ENCODE measurements at places on chromosomes 11 and 22.

- no peak for DNase-seq
Measured at GRCh38 chr11:7495882-7496551, 10.7 kb downstream of the OLFML1 start.

DNA sequence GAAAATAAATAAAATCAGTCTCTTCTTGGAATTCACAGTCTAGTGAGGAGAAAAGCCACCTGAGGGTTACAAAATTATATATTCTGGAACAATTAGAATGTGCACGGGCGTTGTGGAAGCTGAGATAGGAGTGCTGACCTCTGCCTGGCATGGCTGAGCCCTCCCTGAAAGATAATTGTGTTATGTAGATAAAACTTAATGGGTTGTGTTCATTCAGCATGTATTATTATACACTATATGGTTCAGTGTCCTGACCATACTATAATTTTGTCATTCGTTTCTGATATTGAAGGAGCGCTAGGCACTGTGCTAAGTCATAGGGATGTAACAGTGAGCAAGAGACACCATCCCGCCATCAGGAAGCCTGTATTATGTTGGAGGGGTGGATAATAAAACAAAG lies 3.7 kb downstream of the ACAT1 start:
- DNase-seq, result no peak

GRCh38 chr11:103091064-103091800 lies 728 bp downstream of the DCUN1D5 start:
- peak; percentile 45 for DNase-seq

GRCh38 chr11:69880826-69881445 lies 61.7 kb upstream of the FGF3 start:
- DNase-seq, result no peak

DNA sequence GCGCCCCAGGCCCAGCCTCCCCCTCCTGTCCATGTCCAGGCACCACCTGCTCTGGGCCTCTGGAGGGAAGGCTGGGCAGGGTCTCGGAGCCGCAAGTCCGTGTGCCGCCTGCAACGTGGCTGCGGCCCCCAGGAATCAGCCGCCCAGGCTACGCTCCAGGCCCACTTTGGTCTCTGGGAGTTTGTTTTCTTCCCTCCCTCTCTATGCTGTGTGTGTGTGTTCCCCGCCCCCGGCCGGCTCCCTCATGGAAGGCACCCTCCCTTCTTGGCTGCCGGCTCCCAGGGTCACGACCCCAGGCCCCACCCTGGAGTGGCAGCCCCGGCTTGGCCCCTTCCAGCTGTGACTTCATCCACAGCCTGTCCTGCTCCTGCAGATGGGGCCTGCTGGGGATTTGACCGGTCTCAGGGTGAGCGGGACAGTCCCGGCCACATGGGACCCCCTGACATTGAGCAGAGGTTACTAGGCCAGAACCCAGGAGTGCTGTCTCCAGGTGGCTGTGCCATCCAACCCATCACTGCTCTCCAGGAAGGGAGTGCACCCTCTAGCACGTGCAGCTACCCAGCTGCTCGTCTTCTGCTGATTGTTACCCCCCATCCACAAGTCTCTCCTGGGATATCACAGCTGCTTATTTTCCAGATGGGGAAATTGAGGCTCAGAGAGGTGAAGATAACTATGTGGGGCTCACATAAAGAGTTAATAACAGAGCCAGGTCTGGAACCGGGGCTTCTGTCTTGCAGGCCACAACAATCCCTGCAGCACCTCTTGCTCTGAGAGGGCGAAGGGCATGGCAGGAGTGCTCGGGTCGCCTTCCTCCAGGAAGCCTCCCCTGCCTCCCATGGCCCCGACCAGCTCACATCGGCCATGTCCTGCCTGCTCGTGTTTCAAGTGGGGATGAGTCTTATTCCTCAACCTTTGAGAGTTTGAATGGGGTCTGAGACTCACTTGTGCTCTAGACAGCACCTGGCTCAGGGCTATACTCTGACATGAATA lies 2.8 kb upstream of the LIF start:
- DNase-seq, result peak; percentile 42

- DNase-seq, result no peak
Measured at GRCh38 chr11:70710192-70710591, 311.9 kb downstream of the CTTN start.

GRCh38 chr11:97909614-97910399 lies 1110.9 kb upstream of the CNTN5 start:
- peak; percentile 69 for DNase-seq

GRCh38 chr22:35952576-35952975 lies 76.0 kb downstream of the RBFOX2 start:
- no peak for DNase-seq

DNA sequence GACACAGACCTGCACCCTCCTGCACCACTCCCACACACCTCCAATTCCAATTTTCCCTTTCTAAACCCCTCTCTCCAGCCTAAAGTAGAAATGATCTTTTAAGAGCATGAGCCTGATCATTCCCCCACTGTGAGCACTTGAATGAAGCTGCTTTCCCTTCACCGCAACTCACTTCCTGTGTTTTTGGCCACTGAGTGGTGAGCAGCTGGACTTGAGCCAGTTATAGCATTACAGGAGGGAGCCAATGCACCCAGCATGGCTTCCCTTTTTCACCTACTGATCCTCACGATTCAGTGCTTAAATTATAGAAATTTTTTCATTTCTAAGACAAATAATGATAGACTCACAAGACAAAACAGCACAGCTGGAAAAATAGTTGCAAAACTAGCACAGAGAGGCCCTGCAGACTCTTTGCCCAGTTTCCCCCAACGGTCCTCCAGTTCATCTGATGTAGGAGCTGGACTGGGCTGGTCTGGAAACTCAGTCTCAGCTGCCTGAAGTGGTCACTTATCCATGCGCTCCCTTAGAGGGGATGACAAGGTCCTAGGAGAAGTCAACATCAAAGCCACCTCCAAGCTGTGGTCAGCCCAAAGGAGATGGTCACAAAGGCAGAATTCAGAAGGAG lies 9.7 kb upstream of the APOL4 start:
- DNase-seq, result peak; percentile 72

DNA sequence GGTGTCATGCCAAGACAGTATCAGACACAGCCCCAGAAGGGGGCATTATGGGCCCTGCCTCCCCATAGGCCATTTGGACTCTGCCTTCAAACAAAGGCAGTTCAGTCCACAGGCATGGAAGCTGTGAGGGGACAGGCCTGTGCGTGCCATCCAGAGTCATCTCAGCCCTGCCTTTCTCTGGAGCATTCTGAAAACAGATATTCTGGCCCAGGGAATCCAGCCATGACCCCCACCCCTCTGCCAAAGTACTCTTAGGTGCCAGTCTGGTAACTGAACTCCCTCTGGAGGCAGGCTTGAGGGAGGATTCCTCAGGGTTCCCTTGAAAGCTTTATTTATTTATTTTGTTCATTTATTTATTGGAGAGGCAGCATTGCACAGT lies 14.6 kb downstream of the IL10RA start:
- no peak for DNase-seq

DNA sequence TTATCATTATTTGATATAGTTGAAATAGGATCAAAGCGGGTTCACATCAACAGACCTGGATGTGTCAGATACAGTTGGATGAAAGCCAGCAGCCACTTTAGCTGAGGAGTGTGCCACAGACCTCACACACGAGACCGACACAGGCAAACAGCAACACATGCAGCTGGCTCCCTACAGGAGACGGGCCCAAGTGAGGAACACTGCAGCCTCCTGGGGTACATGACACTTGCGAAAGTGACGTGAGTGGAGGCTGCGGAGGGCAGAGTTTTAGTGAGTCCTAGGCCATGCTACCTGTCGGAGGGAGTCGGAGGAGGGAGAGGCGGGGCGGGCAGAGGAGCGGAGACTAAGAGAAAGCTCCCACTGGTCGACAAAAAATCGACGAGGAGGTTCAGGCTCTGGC lies 100.9 kb upstream of the BID start:
- no peak for DNase-seq

- DNase-seq, result peak; percentile 55
Measured at GRCh38 chr11:17014321-17014832, at the start of gene PLEKHA7. Gene PLEKHA7, minus strand, starts transcription at chr11:17014414. Its CDS starts 13 bp downstream, at chr11:17014401.

- no peak for DNase-seq
Measured at GRCh38 chr11:115874843-115875242, 370.6 kb upstream of the CADM1 start.

DNA sequence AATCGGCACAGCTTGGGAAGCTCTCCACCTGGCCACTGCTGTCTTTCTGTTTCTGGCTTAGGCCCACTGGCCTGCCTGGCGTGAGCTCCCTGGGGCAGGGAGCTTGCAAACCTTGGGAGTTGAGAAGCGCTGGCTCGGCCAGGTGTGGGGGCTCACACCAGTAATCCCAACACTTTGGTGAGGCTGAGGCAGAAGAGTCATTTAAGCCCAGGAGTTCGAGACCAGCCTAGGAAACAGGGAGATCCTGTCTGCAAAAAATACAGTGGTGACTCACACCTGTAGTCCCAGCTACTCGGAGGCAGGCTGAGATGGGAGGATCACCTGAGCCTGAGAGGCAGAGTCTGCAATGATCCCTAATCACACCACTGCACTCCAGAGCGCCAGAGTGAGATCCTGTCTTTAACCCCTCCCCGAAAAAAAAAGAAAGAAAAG lies 4.0 kb downstream of the AP5B1 start:
- DNase-seq, result no peak

DNA sequence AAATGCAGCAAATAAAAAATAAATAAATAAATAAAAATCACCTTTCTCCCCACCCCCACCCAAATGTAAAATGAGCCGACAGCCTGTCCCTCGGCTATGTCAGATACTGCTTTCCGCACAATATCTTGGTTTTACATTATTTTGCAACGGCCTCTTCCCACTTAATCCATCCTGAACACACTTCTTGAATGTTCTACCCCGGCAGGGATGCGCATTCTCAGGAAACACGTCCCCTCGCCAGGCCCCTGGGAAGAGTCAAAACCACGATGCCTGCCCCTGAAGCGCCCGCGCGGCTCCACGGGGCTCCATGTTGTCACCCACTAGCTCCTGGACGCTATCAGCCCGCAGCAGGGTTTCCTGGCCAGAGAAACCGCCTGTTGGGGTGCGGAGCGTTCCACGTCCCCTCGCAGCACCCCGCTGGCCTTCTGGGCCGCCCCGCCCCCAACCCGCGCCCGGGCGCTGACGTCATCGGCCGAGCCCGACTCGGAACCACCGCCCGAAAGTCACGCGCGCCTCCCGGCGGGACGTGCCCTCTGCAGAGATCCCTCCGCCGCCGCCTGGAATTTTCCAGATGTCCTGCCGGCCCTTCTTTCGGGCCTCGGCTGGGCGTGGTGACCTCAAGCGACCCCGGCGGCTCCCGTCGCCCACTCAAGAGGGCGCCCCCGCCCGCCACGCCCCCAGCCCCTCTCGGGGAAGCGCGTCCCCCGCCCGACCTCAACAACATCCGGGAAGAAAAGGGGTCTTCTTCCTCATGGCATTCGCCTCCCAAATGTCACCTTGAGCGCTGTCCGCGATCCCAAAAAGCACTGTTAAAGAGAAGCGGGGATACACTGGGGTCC lies 585 bp upstream of the NEAT1 start:
- DNase-seq, result peak; percentile 99

- DNase-seq, result peak; percentile 81
Measured at GRCh38 chr11:126318574-126319373, 14.9 kb downstream of the DCPS start.

DNA sequence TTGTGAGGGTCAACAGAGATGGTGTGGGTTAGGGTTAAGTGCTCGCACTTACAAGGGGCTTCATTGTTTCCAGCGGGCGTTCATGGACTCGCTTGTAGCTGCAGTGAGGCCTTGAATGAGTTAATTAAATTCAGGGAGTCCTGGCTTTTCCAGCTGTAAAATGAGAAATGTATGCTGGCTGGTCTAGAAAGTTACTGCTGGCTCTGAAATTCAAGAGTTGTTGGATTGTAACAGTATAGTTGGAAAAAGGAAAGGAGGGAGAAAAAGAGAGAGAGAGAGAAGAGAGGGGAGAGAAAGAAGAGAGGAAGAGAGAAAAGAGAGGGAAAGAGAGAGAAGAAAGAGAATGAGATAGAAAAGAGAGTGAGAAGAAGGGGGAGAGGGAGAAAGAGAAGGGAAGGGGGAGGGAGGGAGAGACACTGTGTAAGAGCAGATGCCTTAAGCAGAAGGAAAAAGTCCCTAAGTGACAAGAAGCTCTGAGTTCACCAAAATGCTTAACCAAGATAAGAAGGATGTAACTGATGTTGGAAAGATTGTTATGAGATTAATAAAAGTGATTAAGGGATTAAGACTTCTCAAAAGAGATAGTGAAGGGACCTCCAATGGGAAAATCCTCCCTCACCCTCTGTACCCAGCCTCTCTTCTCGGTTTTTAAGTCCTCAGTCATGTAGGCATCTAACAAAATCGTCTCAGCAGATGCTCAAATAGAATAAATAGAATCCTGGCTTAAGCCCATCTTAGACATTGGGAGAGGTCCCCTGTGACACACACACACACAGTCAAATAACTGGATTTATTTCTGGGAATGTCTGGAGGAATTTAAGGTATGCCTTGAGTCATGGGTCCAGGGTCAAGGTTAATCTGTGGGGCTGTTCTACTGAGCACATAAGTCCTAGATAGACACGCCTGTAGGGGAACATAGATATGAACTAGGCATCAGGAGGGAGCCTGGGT lies 477.9 kb downstream of the MIAT start:
- DNase-seq, result peak; percentile 61

GRCh38 chr22:44586351-44586990 lies 88.4 kb upstream of the RTL6 start:
- DNase-seq, result no peak

GRCh38 chr11:21465203-21465602 lies 727.7 kb upstream of the ANO5 start:
- DNase-seq, result no peak

DNA sequence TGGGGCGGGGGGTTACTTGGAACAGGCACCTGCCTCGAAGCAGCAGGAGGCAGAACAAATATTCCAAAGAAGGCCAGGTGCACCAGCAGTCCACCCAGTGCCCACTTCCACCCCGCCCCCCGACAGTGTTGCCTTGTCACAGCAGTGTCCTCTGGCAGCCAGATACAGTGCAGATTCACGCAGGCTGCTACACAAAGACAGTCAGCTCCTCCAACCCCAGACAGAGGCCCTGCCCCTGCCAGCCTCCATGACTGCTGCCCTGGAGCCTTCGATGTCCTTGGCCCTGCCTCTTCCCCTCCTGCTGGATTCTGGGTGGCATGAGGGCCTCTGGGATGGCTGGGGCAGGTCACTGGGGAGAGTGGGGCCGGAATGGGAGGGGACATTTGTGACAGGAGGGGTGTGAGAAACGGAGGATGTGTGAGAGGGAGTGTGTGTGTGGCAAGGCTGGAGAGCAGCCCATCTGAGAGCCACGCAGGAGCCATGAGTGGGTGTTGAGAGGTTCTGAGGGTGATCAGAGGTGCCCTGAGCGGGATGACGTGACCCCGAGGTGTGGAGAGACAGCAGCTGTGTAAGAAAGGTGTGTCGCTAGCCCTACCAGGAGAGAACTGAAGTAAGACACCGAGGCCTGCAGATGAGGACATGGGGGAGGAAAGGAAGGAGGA lies 173.7 kb downstream of the CEP164 start:
- DNase-seq, result no peak

- DNase-seq, result no peak
Measured at GRCh38 chr11:108824545-108824944, 159.7 kb downstream of the DDX10 start.

- DNase-seq, result no peak
Measured at GRCh38 chr11:10428453-10428852, 26.6 kb upstream of the AMPD3 start.
